ENCODE measurements at places on chromosomes 16 and 17.
A peak's percentile ranks its signal among the peaks of the same experiment; 100 is the strongest.

- DNase-seq, result no peak
These were observed 87.0 kb downstream of the IRX3 start for GRCh38 chr16:54199487-54200160.

DNA sequence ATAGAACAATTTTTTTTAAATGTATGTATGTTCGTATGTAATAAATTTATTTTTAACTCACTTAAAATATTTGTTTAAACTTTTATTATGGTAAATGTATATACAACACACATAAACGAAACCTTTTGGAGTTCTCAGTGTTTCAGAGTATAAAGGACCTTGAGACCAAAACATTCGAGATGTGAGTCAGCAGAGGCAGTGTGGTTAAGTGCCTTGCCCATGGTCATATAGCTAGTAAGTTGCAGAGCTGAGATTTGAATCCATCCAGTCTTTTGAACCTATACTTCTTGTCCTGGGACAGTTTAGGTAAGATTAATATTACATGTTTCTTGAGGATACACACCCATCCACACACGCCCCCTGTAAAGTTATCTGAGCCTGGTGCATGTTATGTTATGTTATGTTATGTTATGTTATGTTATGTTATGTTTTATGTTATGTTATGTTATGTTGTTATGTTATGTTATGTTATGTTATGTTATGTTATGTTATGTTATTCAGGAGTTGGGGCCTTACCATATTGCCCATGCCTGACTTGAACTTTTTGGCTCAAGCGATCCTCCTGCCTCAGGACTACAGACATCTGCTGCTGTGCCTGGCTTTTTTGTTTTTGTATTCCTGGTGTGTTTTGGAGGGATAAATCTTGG, 41.8 kb downstream of the TNRC6A start:
- no peak for DNase-seq

DNA sequence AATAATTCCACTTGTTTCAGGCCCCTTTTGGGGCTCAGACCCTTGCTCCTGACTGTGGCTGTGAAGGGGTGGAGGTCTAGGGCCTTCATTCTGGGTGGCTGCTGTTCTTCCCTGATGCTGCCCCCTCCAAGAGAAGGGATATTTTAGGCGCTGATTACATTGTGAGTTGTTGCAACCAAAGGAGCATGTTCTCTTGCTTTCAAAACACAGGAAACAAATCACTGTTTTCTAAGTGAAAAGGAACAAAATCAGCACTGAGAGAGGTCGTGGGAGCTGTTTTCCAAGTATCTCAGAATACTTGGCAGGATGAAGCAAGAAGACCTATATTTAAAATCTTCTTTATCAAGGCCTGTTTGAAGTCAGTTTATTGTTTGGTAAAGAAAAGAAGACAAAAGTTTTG, 25.3 kb upstream of the SEC14L1 start:
- no peak for DNase-seq

GRCh38 chr16:88483392-88483641, 30.2 kb downstream of the ZFPM1 start:
- no peak for DNase-seq

DNA sequence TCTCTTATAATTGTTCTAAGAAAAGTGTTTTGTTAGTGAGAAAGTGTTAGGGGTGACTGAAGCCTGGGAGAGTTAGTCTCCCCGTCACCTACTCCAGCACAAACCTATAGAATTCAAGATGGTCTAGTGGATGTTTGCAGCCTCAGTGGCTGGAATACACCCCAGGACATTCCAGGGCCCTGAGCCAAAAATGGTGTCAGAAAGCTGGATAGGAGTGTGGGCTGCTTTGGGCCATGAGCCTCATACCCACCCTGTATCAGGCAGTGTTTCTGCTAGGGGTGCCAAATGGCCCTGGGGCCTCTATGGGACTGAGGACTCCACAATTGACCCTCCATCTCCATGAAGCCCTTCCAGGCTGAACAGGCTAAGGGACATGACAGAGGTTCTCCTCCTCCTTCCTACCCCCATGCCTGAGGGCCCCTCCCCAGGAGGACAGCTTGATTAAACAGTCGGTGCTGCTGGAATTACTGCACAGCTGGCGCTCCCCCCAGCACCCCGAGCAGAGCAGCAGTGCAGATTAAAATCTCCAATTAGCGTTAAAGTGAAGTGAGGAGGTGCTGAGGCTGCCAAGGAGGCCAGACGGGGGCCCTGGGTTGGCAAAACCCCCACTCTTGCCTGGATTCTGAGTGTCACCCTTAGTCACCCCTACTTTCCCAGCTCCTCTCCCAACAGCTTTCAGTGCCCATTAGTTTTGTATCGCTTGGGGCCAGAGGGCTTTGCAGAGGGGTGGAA, 59.1 kb downstream of the NEUROD2 start:
- DNase-seq, result no peak

- peak; percentile 86 for DNase-seq
These were observed 744 bp upstream of the GGNBP2 start for GRCh38 chr17:36544044-36544306.

DNA sequence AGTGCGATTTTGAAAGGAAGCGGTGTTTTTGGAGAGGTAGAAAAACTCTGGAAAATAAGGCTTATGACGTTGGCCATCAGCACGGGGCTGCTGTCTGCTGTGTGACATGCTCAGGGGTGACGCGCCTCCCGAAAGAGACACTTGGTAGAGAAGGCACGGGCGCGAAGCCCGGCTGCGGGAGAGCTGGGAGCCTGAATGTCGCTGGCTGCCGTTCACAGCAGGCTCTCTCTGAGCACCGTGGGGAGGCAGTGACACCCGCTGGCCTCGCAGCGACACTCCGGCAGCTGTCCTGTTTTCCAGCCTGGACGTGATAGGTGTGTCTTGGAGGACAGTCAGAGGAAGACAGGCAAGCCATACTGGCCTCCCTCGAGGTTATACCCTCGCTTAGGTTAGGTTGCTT, 759.1 kb upstream of the RBFOX1 start:
- peak; percentile 87 for DNase-seq

DNA sequence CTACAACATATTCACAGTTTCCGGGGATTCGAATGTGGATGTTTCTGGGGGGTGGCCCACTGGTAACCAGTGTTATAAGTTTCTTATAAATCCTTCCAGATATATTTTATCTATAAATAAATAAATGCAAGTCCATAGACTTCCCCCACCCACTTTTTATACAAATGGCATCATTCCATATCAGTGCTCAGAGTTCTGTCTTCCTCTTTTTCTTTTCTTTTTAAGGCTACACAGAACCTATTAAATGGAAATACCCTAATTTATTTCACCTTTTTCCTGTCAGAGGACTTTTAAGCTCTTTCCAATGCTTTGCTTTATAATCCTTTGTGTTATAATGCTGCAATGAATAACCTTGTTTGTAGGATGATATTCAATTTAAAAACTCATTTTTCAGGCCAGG, 3.8 kb downstream of the LGALS9 start:
- no peak for DNase-seq

GRCh38 chr16:21338537-21339268, 60.6 kb upstream of the CRYM start:
- DNase-seq, result no peak

DNA sequence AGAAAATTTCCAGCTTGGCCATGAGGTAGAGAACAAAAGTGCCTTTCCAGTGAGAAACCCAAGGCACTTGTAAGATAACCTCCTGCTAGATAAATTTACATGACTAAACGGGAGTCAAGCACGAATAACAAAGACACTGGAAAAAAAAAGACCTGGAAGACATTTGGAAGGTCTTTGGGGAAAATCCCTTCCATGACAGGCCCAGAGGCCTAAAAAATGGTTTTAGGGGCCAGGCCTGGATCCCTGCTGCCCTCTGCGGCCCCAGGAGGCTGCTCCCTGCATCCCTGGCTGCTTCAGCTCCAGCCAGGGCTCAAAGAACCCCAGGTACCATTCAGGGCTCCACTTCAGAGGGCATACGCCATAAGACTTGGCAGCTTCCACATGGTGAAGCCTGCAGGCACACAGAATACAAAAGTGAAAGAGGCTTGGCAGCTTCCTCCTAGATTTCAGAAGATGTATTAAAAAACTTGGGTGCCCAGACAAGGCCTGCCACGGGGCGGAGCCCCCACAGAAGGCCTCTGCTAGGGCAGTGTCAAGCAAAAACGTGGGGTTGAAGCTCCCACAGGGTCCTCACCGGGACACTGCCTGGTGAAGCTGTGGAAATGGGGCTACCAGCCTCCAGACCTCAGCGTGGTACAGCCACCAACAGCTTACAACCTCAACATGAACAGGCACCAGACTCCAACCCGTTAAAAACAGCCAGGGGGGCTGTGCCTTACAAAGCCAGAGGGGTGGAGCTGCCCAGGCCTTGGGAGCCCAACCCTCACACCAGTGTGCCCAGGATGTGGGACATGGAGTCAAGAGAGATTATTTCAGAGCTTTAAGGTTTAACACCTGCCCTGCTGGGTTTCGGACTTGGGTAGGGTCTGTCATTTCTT, 77.1 kb downstream of the SDK2 start:
- DNase-seq, result peak; percentile 87

DNA sequence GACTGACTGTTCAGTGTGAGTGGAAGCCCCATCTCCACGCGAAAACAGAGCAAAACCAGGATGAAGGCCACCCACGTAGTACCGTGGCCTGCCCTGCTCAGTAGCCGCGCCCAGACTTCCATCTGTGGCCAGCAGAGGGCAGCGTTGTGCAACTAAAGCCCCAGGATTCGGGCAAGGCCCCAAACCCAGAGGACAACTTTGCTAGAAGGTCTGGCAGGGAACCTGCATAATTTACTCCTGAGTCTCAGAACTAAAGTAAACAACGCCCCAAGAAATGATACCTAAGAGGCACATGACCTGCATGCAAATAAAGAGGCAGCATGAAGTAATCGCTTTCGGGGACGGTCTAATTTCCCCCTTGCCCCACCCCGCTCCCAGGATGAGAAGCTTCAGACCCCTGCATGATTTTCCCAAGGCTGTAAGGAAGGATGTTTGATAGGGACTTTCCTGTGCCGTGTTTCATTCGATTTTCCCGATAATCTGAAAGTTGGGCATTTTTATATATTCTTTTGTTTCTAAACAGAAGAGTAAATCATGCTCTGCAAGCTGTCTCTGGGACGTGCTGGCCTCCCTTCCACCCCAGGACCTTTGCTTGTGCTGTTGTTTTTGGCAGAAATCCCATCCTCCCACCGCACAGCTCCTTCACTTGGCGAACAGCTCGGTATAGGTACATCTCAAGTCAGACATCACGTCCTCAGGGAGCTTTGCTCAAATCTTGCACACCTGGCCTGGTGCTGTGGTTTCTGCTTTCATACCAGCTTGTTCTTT, 18.6 kb downstream of the HSBP1 start:
- DNase-seq, result peak; percentile 96

DNA sequence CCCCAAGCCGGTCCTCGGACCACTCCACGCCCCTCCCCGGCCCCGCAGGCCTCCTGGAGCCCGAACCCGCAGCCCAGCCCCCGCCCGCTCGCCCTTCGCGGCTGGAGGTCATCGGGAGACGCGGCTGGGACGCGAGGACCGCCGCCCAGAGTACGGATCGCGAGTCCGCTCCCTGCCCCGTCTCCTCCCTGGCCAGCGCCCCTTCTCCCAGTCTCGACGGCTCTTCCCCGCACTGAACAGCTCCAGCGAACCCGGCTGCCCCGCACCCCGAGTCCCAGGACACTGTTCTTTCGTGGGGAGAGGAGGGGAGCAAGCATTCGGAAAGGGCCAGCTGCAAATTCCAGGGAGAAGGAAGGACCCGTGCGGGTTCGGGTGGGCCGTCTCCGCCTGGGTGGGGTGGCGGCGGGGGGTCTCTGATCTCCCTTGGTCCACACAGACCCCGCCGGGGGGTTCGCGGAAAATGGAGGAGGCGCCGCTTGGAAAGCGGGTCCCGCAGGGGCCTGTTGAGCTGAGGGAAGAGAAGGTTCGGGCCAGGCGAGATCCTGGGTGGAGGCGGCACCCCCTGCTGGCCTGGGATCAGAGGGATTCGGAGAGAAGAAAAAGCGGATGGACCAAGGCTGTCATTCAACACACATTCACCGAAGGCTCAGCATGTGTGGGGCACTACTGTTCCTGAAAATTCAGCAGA, 632 bp upstream of the RTN4RL1 start:
- peak; percentile 92 for DNase-seq

- DNase-seq, result no peak
These were observed 12.1 kb upstream of the EDC4 start for GRCh38 chr16:67860589-67861398.

DNA sequence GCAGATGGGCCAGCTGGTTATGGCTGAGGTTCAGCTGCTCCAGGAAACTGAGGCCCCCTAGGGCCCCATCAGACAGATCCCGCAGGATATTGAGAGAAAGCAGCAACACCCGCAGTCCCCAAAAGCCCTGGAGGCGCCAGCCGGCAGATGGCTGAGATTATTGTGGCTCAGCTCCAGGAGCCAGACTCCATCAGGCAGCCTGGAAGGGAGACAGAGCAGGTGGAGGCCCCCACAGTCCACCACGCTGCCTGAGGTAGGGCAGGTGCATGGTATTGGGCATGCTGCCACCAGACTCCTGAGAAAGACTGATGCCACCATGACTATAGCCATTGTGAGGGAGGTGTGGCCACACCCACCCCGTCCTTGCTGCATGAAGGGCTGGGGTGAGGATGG, 9.5 kb upstream of the TMEM101 start:
- no peak for DNase-seq

- peak; percentile 28 for DNase-seq
These were observed 34.7 kb downstream of the GRB7 start for GRCh38 chr17:39772415-39772814.

- no peak for DNase-seq
These were observed 12.2 kb upstream of the VAT1L start for GRCh38 chr16:77775911-77776909.

DNA sequence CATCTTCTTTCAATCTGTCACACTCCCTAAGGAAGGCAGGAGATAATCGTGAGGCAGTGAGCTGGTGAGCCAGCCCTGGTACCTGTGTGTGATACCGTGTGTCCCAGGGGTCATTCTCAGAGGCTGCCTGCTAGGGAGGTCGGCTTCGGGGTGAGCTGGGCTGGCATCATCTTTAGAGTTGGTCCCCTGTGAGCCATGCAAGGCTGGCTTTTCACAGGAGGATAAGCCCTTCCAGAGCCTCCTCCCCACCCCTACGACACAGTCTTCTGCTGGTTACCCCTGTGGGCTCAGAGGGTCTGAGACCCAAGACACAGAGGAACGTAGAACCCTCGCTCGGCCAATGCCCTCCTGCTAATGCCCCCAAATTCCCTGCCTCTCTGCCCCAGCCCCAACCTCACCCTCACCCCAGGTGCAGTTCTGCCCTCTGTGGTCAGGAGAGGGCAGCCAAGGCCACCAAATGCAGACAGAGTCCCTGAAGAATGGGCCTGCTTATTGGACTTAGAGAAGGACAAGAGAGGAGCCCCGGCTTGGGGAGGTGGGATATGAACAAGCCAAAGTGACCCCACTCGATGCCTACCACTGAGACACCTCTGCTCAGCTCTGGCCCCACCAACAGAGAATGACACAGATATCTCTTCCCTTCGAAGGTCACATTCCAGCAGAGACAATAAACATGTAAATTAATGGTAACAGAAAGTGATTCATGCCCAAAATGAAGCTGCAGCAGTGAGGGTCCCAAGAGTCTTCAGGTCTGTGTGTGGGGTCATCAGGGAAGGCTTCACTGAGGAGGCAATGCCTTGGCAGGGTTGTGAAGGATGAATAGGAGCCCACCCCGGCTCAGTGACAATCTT, 80.8 kb upstream of the CCL1 start:
- DNase-seq, result peak; percentile 89

DNA sequence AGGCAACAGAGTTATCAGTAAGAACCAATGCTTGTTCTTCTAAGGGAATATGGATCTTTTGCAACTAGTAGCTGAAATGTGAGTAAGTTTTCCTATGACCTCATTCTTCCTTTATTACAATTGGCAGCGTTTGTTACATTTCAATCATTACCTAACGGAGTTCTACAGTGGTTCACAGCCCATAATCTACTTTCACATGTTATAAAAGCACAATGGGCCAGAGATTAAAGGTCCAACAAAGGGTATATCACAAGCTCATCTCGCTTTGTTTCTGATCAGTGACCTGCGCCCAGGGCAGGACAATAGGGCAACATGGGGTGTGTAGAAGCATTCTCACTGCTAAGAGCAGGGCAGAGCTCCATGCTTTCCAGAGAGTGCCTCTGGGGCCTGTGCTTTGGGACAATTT, 279.9 kb upstream of the DYNLRB2 start:
- no peak for DNase-seq
